Stimulated activated CD4-positive, alpha-beta T cell treated with anti-CD3 and anti-CD28 coated beads, Interleukin-2, amount 100 ng/mL, for 4 hours (primary cell): ENCODE measurements at places on chromosomes 6 and 20.

DNA sequence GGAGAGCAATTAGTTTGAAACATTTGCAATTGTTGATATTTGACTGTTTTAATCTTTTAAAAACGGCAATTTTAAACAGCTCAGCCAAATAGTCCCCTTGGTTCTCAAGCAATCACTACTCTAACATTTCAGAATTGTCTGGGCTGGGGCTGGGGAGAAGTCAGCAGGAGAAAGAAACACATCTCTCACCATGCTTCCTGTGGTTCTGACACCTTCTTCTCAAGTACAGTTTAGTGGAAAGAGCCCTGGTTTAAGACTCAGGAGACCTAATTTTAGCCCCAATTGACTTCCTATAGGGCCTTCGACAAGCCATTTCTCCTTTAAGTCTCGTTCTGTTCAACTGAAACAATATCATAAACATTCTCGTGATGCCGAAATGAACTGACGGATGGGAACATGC is 168.4 kb upstream of the CDYL start:
- no peak for DNase-seq

GRCh38 chr6:36128073-36128472 is 2.2 kb upstream of the MAPK13 start:
- no peak for DNase-seq

DNA sequence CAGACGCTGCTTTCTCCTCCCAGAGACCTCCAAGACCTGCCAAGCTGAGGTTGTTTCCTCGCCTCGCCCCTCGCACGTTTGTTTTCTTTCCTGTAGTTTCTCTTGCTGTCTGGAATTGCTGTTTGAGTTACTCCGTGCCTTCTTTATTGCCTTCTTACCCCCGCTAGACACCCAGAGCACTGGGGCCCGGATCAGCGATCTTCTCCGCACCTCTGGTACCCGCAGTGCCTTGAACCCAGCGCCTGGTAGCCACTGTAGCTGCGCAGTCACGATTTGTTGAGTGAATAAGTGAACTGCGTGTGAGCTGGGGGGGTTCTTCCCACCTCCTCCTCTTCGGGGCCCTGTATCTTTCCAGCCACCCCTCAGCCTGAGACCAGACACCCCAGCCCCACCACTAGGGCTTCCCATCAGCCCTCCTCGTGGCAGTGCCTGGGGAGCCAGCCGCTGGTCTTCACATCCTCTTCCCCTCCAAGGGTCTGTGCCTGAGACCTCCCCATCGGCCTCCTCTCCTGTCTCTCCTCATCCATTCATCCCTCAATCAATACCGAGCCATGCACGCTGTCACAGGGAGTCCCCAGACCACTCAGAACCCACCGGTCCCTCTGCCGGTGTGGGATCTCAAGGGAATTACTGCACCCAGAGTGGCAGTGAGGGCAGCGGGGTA is 849 bp upstream of the BMP7 start:
- DNase-seq = no peak

DNA sequence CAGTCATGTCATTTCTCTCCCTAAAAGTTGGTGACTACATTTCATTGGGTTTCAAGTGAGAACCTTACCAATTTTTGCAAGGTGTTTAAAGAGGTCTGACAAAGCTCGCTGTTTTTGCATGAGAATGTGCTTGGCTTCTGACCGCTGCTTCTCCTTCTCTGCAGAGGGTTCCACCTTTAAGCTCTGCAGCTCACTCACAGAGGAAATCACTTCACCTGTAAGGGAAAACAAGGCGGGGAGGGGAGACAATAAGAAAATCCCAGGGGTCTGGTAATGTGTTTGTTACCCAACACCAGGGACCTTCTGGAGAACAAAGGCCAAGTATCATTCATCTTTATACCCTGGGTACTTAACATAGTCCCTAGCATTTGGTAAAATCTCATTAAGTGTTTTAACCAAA is 40.0 kb upstream of the LYRM2 start:
- no peak for DNase-seq

DNA sequence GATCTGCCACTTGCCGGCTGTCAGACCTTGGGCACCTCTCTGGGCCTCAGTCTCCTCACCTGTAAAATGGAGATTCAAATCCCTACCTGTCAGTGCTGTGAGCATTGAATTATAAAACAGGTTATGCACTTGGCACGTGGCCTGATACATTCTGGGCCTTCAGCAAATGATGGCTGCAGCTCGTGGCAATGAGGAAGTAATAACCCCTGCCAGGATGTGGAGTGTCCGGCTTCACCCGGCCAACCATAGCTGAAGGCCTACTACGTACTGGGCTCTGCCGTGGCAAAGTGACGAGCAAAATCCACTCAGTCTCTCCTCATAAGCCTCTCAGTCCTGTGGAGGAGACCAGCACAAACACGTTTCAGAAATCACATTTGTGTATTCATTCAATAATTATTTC is 10.9 kb upstream of the VSTM2L start:
- no peak for DNase-seq

DNA sequence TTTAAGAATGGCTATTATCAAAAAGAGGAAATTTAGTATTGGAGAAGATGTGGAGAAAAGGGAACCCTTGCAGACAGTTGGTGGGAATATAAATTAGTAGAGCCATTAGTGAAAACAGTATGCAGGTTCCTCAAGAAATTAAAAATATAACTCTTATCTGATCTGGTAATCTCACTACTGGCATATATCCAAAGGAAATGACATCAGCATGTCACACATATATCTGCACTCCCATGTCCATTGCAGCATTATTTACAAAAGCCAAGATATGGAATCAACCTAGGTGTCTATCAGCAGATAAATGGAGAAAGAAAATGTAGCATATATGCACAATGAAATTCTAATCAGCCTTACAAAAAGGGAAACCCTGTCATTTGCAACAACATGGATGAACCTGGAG is 2.6 kb downstream of the SIRPG start:
- DNase-seq = no peak

- no peak for DNase-seq
These were observed 44.8 kb downstream of the TCP11 start for GRCh38 chr6:35096129-35096862.

DNA sequence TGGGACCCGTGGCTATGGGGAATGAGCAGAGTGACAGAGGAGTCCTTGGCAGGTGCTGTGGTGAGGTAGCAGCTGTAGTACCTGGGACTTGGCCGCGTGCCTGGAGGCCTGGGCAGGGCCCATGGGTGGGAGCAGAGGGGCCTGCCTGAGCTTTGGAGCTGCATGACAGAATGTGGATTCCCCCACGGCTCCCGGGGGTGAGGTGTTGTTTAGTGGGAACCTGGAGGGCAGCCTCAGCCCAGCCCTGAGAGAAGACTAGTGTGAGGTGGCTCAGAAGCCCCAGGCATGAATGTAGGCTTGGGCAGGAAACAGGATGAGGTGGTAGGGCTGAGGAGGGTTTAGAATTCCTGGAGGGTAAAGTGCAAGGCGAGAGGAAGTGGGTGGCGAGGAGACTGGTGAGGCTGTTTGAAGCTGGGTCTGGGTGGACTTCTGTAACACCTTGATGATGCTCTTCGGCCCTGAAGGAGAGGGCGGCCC is 86.5 kb upstream of the SCP2D1 start:
- no peak for DNase-seq

- DNase-seq = no peak
These were observed 502 bp downstream of the DXO start for GRCh38 chr6:31971279-31971992.

- no peak for DNase-seq
These were observed 67.4 kb downstream of the ALDH8A1 start for GRCh38 chr6:134882426-134883038.

- DNase-seq = no peak
These were observed 4.1 kb downstream of the DNAJC5 start for GRCh38 chr20:63898882-63899558.

DNA sequence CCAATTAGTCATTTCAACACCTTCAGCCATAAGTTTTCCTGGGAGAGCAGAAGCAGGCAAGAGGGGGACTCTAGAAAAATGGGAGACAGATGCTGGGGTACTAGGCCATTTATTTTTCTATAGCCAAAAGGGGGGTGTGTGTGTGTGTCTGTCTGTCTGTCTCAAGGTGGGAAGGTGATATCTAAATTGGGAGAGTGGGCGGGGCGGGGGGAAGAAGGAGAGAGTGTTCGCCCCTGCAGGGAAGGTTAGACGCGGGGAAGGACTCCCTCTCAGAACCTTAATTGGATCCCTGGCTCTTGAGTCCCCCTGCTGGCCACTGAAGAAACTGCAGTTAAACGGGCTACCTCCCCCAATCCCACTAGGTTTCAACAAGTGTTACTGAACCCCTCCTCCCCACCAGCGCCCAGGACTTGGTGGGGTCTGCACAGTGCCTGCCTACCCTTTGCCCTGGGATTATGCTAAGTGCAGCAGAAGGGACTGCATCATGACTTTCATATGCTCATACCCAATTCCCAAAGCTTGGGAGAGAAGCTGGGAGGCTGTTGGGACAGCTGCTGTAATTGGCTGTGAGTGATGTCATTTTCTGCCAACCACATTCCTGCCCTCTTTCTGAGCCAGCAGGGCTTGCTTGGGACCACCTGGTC is 45.8 kb downstream of the FOXP4 start:
- peak; percentile 65 for DNase-seq

DNA sequence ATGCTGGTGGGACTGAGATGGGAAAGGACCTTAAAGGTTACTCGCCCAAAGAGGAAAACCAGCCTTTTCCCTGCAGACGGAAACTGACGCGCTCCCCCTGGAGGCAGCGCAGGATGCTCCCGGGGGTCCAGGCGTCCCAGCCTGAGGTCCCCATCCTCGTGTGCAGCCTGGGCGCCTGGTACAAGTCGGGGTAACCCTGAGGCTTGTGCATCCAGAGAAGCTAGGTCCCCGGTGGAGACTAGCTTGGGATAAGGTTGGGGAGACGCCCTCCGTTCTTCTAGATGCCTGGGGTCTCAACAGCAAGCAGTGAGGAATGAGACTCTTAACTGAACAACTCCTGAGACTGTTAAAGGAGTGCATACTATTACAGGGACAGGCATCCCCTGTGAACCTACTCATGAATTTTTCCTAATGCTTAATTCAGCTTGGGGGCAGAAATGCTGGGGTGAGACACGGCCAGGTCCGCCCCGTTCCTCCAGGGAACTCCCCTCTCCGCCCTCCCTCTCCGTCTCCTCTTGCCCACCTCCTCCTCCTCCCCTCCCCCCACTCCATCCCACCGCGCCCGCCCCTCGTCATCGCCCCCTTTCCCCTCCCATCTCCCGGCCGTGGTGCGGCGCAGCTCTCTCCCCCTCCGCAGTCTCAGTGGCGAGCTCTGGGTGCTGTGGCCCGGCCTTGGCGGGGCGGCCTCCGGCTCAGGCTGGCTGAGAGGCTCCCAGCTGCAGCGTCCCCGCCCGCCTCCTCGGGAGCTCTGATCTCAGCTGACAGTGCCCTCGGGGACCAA is at the start of gene PRSS35:
PRSS35 (plus strand) TSS at position 634 of the 781 bp plus-strand sequence. CDS start 10,908 bp downstream, outside the sequence.
- DNase-seq = no peak

DNA sequence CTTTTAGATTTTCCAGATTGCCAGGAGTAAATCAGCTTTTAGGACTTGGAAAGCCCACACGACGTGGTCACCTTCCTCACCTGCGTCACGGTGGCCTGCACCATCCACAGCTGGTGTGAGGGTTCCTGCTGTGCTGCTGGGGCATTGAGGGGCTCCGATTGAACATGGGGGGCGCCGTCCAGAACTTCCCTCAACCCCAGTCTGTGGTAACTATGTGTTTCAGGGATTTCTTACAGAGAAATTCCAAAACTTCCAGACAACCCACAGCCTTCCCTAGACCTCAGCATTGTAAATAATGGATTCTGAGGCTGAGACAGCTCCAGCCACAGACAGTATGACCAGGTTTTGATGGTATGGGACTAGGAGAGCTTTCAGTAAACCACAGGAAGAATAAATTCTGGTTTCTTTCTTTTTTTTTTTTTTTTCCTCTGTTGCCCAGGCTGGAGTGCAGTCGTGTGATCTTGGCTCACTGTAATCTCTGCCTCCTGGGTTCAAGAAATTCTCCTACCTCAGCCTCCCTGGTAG is 46.7 kb upstream of the IRF4 start:
- no peak for DNase-seq

DNA sequence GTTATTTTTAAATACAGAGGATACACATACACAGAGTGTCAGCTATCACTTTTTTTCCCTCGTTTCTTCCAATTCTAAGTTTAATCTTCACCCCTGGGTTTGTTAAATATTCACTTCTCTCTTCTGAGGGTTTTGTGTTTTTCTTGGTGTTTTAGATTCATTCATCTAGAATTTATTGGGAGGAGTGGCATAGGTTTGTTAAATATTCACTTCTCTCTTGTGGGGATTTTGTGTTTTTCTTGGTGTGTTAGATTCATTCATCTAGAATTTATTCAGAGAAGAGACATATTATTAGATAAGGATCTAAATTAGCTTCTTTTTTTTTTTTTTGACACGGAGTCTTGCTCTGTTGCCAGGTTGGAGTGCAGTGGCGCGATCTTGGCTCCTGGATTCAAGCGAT is 3.9 kb downstream of the GTF2H5 start:
- DNase-seq = no peak

DNA sequence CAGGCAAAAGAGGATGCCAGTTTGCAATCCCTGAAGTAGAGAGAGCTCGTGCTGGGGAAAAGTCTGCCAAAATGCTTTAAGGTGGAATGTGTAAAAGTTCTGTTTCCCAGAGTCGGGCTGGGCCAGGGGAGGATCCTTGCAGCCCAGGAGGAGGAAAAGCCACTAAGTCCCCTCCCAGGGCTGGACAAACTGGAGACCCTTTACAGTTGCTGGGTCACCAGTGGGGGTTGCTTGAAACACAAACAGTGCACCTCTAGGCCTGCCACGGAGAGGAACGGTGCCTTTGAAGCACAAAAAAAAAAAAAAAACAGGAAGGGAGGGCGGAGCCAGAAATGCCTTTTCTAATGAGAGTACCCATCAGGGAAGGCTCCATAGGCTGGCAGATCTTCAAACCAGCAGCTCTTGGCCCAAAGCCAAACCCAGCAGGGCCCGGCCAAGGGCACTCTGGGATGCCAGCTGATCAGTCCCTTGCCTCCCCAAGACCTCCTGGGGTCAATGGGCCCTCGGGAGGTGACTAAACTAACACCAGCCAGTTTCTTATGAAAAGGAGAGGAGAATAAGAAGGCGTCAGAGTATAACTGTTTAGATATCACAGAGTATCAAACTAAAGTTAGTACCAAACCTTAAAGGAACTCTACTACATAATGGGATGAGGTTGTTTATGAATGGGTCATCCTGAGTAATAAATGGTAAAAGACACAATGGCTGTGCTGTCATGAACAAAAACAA is 23.7 kb downstream of the HLA-A start:
- DNase-seq = no peak

GRCh38 chr6:31128093-31128676 is 7.9 kb upstream of the CDSN start:
- peak; percentile 50 for DNase-seq

DNA sequence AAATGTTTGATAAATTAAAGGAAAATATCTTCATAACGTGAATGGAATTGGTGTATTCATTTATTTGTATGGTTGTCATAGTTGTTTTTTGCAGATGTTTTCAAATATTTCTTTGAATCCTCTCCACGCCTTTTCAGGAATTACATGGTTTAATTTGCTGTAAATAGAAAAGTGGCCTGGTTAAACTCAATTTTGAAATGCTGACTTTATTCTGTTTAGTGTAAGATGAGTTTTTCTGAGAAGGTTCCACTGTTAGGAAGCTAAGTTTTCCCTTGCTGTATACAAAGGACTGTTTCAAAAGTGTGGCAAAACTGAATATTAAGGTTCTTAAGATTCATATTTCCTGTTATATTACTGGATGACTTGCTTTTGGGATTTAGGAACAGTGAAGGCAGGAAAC is 503 bp upstream of the ZC2HC1B start:
- DNase-seq = no peak

GRCh38 chr20:10715035-10715434 is 41.2 kb upstream of the JAG1 start:
- DNase-seq = no peak
